ENCODE measurements at places on chromosomes 6 and 20.

- no peak for DNase-seq
Observed at GRCh38 chr6:109877028-109878004, 100.8 kb upstream of the GPR6 start.

DNA sequence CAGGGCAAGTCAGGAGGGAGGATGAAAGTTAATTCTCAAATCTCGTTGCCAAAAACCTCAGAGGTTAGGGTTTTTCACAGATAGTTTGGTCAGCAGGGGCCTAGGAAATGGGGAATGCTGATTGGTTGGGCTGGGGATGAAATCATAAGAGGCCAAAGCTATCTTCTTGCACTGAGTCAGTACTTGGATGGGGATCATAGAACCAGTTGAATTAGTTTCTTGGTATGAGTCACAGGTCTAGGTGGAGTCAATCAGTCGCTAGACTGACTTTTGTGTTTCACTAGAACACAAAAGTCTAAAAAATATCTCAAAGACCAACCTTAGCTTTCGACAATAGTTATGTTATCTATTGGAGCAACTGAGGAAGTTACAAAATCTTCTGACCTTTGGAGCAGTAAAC, 368.5 kb downstream of the TBC1D32 start:
- DNase-seq, result no peak

DNA sequence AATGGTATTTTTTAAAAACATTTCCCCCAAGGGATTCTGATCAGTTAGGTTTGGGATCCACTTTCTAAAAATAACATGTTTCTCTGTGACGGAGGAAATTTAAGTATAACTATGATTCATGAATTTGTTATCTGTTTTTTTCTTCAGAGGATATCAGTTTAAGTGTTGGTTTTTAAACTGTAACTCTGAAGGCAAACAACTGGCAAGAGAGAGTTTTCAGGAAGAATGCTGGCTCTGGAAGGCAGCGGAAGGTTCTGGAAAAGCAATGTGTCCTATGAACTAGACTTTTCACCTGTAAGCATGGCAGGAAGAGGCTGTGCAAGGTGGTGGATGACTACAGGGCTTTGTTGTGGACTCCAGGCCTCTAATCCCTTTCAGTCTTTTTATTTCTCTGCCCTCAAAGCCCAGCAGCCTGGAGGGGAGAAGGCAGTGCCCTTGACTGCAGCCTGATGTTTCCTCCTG, 153.1 kb downstream of the GMPR start:
- no peak for DNase-seq

- no peak for DNase-seq
Observed at GRCh38 chr6:167573461-167574215, 248.8 kb downstream of the TTLL2 start.

- DNase-seq, result no peak
Observed at GRCh38 chr6:52598123-52598823, 21.4 kb upstream of the TRAM2 start.

GRCh38 chr20:34163307-34163706, 51.3 kb upstream of the EIF2S2 start:
- DNase-seq, result no peak

- no peak for DNase-seq
Observed at GRCh38 chr6:44487586-44487985, 100.1 kb downstream of the CDC5L start.
